Activated CD8-positive, alpha-beta T cell treated with anti-CD3 and anti-CD28 coated beads, Interleukin-2, amount 10 ng/mL, durations not matched to agents 7 days and 5 days (primary cell): ENCODE measurements at places on chromosomes 16 and 17. TPM values are rescaled to one million over a fixed set of nuclear protein-coding genes. Genes with fewer than 3 reads are reported as not detected.

DNA sequence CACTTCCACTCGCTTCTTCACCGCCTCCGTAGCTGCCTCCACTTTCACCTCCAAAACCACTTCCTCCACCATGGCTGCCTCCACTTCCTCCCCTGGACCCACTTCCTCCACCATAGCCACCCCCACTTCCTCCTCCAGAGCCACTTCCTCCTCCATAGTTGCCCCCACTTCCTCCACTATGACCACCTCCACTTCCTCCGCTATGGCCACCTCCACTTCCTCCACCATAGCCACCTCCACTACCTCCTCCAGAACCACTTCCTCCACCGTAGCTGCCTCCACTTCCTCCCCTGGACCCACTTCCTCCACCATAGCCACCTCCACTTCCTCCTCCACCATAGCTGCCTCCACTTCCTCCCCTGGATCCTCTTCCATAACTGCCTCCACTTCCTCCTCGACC is 4.5 kb downstream of the KRT9 start:
- H3K36me3 ChIP-seq = peaks cover 5% of the 10 kb centered on the region
- peak; percentile 28 for DNase-seq
- peaks cover 26% of the 10 kb centered on the region for H3K27me3 ChIP-seq

DNA sequence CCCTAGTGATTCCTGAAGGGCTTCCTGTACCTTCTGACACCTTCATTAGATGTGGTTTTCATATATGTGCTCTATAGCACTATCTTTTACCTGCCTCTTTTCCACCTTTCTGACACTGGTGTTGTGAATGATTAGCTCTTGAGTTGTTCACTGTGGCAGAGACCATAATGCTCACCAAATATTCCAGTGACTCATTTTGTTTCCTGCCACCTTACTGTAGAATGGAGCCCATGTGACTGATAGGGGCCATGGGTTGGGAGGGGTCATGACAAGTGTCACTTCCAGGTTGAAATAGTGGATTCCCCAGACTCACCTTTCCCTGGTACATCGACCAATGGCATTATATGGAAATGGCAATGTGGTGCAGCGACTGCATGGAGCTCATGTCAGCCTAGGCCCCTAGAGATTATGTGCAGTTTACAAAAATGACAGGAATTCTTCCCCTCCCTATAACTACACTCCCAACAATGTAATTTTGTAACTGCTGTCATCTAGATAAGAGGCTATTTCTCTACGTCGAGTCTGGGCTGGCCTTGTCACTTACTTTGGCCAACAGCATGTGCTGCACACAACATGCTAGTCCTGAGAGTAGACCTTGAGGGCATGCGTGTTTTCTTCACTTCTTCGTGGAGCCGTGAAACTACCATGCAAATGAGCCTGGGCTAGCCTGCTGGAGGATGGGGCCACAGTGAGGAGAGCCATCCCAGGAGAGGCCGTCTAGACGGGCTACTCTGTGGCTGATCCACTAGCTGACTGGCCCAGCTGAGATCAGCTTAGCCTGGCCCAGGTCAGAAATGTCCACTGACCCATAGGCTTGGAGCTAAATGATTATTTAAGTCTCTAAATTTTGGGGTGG is 409.5 kb downstream of the CA10 start:
- H3K4me1 ChIP-seq = no peaks in the 10 kb centered on the region
- H3K27me3 ChIP-seq = peaks cover 2% of the 10 kb centered on the region
- H3K27ac ChIP-seq = no peak overlapping the region
- H3K4me3 ChIP-seq = no peak overlapping the region

DNA sequence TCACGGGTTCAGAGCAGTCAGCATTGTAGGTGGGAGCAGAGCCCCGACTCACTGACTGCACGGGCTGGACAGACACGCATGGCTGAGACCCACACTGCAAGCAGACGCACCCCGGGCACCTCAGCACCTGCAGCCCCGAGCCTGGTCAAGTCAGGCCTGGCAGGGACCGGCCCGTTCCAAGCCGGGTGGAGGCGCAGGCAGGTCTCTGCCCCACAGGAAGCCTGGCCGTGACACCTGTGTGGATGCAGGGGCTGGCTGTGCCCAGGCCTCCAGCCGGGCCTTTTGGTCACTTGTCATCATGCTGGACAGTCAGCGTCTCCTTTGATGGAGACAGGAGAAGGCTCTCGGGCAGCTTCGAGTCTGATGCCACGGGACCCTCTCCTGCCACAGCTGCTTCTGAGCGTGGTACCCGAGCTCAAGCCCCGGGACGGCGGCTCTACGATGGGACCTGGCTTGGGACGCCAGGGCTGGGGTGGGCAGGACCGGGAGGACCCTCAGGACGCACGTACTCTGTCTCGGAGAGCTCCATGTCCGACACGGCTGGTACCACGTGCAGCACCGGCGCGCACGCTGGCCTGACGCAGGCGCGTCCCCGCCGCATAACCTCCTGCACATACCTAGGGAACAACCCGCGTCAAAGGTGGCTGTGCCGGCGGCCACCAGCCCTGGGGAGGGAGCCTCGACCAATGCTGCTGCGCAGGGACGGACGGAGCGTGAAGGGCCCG is 7.9 kb downstream of the PDIA2 start:
- no peak overlapping the region for H3K27ac ChIP-seq
- H3K4me3 ChIP-seq = no peak overlapping the region
- H3K36me3 ChIP-seq = peaks cover 17% of the 10 kb centered on the region
- no peaks in the 10 kb centered on the region for H3K4me1 ChIP-seq
- no peak for DNase-seq

Gene GNGT2
- total RNA-seq = 45.4 TPM

- no peak for DNase-seq
- no peaks in the 10 kb centered on the region for H3K27me3 ChIP-seq
- H3K4me3 ChIP-seq = no peak overlapping the region
- no peaks in the 10 kb centered on the region for H3K4me1 ChIP-seq
- H3K36me3 ChIP-seq = no peaks in the 10 kb centered on the region
These were observed 249.3 kb downstream of the MRTFB start for GRCh38 chr16:14320406-14320805.

Gene NR1D1
- total RNA-seq = 4.1 TPM

DNA sequence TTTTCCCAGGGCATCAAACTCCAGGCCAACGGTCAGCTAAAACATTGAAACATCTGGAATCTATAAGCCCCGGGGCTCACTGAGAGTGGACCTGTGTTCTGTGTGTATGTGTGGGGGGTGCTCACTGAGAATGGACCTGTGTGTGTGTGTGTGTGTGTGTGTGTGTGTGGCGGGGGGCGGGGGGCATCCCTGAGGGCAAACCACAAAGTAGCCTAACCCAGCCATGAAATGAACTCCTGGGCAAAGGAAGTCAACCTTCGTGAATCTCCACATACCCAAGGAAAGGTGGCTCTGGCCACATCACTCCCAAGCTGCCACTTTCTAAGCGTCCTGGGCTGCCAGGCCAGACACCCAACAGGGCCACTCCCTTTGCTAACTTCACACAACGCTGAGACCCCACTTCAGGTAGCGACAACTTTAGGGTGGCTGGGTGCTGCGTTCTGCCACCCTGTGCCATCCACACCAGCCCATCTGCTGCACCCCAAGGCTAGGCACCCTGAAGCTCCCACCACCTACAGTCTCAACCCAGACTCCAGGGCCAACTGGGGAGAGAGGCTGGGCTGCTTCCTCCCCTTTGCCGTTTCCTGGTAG is 1.6 kb downstream of the MAFG start:
- peaks cover 26% of the 10 kb centered on the region for H3K4me1 ChIP-seq
- peak overlapping the region; percentile 85 for H3K4me3 ChIP-seq
- no peak for DNase-seq
- no peaks in the 10 kb centered on the region for H3K27me3 ChIP-seq

GRCh38 chr17:45117848-45118646 is 14.3 kb downstream of the PLCD3 start:
- peaks cover 12% of the 10 kb centered on the region for H3K27me3 ChIP-seq
- H3K4me1 ChIP-seq = no peaks in the 10 kb centered on the region
- H3K27ac ChIP-seq = no peak overlapping the region
- no peaks in the 10 kb centered on the region for H3K36me3 ChIP-seq

DNA sequence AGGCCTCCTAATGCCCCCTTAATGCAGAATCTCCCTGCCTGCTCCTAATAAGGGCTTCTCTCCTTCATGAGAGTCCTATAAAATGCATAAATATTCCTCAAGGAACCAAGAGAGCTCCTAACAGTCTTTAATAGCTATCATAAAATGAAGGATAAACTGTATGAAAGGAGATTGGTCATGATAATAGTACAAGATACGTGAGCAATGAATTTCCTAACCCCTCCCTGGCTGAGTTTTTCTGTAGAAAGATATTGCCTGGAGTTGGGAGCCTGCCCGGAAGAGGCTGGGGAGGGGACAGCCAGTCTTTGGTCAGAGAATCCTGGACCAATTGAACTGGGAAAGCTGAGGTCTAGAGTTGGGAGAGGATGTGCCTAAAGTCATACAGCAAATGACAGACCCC is 321.9 kb upstream of the CDH5 start:
- H3K27me3 ChIP-seq = no peaks in the 10 kb centered on the region
- no peaks in the 10 kb centered on the region for H3K4me1 ChIP-seq
- H3K4me3 ChIP-seq = no peak overlapping the region
- no peak for DNase-seq
